ENCODE measurements at places on chromosomes 12 and 14. TPM values are rescaled to one million over a fixed set of nuclear protein-coding genes. Genes with fewer than 3 reads are reported as not detected.

GRCh38 chr14:74522740-74523139 lies 29.2 kb downstream of the ISCA2 start:
- no peak for DNase-seq

- DNase-seq, result no peak
These were observed 1.3 kb upstream of the CD63 start for GRCh38 chr12:55729819-55730818.

- DNase-seq, result no peak
These were observed 708 bp upstream of the TCTN1 start for GRCh38 chr12:110613071-110613770.

The NPFF gene
- total RNA-seq, result not detected

The LRP1-AS gene
- total RNA-seq, result not detected
